Activated T-helper 1 cell treated with Interleukin-2 at 50 U/mL for 16 hours (primary cell): ENCODE measurements at places on chromosomes 5 and 9.

- no peak for DNase-seq
These were observed 9.6 kb upstream of the ATP6V0E1 start for GRCh38 chr5:172973931-172974330.

DNA sequence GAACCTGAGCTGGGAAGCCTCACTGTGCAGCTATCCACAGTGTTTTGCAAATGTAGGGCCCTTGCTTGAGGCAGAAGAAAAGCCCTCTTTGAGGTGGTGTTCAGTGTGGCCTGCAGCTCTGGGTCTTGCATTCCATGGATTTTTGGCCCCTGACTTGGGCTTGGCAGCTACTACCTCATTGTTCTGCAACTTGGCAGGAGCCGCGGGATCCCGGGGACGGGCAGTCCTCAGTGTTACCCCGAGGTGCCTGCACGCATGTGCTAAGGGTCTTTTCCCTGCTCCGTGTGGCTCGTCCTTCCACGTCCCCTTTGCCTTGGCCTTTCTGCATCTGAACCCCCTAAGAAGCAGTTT is 39.8 kb downstream of the NEK6 start:
- DNase-seq = no peak

DNA sequence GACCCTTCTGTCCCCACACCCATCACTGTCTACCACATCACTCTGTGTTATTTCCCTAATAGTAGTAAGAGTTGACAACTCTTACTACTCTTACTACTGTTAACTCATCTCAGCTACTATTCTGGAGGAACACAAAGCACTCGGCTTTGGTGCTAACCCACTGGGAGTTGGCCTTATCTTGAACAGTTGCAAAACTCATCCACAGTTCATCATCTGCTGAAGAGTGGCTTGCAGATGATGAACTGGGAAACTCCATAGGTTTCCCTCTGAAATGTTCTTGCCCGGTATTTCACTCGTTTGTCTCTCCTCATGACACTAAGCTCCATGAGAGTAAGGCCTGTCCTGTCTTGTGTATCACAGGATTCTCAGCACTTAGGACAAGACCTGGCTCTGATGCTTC is 221.4 kb downstream of the NR3C1 start:
- no peak for DNase-seq

GRCh38 chr9:123387686-123388085 is 31.7 kb downstream of the CRB2 start:
- no peak for DNase-seq

DNA sequence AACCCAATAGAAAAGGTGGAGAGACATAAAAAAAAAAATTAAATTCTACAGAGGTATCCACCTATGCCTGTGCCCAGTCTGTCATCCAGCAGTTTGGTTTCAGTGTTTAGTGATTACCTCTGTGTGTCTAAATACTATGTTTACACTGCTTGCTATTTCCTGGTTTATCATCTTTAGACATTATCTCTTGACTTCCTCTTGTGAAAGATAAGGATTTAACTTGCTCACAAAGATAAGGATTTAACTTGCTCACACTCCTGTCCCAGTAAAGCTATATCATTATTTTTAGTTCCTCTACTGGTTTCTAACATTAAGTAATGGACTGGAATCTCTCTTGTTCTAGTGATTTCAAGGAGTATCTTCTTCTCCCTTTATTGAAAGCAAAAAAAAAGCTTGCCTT is 53.9 kb upstream of the ZFR start:
- DNase-seq = no peak

- no peak for DNase-seq
These were observed 107.5 kb downstream of the RGS3 start for GRCh38 chr9:113570749-113571711.

DNA sequence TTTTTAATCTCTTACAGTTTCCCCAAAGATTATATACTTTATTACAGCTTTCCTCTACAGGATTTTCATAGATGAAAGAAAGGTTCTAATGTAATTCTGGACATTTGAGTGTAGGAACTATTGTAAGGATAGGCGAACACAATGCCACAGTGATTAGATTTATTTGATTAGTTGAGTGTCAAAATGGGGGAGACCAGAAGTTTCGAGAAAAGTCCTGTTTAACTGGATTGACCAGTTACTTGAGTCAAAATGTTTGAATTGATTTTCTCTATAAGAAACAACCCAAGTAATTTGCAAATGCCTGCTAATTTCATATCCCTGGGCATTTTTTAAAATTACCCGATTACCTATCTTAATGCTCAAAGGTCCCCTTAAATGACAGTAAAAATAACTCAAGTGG is 50.6 kb downstream of the SMARCA2 start:
- DNase-seq = no peak

GRCh38 chr9:95753762-95754465 is 121.6 kb upstream of the ERCC6L2 start:
- DNase-seq = no peak

DNA sequence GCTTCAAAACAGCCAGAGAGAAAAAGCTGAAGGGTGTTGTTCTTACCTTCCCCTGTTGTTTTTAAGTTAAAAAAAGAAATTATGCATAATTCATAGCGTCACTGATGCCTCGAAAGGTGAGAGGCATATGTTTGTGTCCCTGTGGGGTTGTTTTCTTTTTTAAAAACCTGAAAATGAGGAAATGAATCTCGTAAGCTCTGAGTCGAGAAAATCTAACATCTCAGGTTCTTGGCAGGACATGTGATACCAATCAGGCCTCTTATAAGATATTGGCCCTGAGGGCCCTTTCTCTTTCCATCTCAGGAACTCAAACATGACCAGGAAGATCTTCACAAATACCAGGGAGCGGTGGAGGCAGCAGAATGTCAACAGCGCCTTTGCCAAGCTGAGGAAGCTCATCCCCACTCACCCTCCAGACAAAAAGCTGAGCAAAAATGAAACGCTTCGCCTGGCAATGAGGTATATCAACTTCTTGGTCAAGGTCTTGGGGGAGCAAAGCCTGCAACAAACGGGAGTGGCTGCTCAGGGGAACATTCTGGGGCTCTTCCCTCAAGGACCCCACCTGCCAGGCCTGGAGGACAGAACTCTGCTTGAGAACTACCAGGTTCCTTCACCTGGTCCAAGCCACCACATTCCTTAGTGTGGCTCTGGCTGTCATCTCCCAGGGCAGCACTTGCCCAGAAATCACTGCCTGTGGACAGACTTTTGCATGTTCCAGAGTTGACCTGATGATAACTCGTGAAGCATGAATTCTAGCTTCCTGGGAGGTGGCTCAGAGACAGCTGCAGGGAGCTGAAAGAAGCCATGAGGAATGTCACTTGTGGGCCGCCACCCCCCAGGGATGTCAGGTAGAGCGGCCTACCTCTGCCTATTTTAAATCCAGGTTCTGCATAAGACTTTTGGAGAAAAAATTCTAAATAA is at the start of gene TAL2:
TAL2 (plus strand) TSS at position 274 of the 921 bp plus-strand sequence; CDS start at position 314, 40 bp downstream.
- no peak for DNase-seq

DNA sequence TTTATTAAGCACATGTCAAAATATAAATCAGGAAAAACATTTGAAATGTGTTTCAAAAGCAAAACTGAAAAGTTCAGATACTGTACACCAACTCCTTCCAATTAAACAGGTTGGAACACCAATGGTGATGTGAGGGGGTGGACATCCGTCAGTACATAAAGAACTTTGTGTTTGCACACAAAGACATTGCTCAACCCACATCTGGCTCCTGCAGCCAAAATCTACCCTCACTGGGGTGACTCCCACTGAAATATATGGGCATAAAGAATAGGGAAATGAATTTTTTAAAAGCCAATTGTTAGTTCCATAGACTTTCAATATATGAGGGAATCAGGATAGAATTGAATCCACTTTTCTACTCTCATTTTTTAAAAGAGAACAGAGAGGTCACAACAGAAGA is 63.9 kb downstream of the MEGF9 start:
- no peak for DNase-seq

- no peak for DNase-seq
These were observed 255.9 kb downstream of the TRPM3 start for GRCh38 chr9:70865471-70865870.

- no peak for DNase-seq
These were observed 10.6 kb downstream of the NR2F1 start for GRCh38 chr5:93593476-93594131.

DNA sequence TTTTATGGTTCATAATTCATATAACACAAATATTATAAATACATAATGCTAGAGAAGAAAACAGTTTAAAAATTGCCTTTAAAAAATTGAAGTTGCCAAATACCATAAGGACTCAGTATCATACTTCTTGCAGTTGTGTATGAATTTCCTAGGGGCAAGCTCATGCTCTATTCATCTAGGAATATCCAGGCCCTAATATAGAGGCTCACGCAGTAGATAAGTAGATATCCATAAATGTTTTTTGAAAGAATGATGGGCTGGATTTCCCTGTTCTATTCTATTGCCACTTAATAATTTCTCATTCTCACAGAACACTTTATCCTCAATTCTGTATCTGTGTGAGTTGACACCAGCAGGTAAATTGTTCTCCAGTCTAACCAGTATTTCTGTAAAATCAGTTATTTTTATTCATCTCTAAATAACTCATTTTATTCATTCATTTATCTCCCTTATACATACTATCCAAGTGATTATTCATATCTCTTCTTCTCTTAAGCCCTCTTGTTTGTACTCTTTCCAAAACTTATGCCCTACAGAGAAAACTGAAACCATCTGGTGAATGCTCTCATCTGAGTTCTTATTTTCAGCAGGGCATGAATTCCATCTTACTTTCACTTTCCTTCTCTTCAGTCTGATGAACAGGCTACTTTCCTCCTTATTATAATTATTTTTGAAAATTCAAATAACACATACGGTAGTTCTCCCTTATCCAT is 97.1 kb downstream of the SLC44A1 start:
- no peak for DNase-seq

DNA sequence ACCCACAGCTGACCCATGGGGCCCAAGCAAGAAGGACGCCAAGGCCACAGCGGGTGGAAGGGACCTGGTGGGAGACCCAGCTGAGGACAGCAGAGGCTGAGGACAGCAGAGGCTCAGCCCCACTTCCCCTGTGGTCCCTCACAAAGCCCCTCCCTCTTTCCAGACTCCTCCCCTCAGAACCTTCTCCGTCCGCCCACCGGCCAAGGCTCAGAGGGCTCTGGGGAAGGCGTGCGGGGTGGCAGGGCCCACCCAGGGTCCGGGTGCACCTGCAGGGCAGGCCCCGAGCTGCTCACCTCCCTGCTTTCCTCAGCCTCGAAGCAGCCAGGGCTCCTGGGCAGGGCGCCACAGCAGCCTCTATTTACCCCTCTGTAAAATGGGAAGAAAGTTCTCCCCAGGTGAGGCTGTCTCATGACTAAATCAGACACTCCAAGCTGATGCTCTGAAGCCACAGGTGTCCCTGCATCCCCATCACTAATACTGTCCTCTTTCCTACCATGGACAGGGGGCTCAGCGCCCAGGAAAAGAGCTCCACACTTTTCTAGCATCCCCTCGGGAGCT is 137.9 kb upstream of the PPP1R26 start:
- no peak for DNase-seq

GRCh38 chr9:130187523-130187846 is 15.3 kb downstream of the NCS1 start:
- no peak for DNase-seq

GRCh38 chr9:133973111-133973790 is 18.9 kb downstream of the VAV2 start:
- DNase-seq = no peak

DNA sequence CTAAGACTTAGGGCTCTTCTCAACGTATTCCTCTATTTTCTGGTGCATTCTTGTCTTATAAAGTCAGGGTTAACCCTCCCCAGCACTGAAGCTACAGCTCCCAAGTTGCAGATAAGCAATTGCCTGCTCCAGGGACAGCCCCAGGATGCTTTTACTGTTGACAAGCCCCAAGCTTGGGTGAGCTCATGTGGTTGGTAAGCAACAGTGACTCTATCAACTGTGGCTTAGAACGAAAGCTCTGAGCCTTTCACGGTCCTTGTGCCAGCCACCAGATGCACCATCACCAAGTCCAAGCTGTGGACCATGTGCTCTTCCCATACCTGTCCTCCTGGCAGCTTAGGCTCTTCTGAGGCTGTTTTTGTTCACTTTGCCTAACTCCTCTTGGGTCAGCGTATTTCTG is 13.5 kb downstream of the ADRB2 start:
- no peak for DNase-seq

GRCh38 chr5:150785950-150786349 is 7.4 kb downstream of the SMIM3 start:
- DNase-seq = no peak

GRCh38 chr9:133120501-133121197 is 391 bp downstream of the RALGDS start:
- no peak for DNase-seq

- DNase-seq = no peak
These were observed 16.2 kb downstream of the UHRF2 start for GRCh38 chr9:6428940-6429889.

GRCh38 chr5:80406980-80407734 is 707 bp upstream of the ZFYVE16 start:
- DNase-seq = no peak

- no peak for DNase-seq
These were observed 112.1 kb downstream of the NUDT12 start for GRCh38 chr5:103450333-103451061.

DNA sequence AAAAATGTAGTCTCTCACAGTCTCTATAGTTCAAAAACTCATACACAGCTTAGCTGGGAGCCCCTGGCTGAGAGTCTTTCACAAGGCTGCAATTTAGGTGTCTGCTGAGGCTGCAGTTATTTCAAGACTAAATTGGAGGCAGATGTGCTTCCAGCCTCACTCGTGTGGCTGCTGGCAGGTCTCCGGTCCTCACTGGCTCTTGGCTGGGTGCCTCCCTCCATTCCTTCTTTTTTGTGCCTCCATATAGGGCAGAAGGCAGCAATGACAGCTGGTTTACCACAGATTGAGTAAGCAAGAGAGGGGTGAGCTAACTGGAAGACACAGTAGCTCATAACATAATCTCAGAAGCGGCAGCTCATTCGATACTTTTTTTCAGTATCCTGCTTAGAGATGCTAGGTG is 2167.7 kb upstream of the WWC1 start:
- DNase-seq = no peak

GRCh38 chr5:132489871-132490483 is 596 bp downstream of the IRF1 start:
- peak; percentile 53 for DNase-seq

DNA sequence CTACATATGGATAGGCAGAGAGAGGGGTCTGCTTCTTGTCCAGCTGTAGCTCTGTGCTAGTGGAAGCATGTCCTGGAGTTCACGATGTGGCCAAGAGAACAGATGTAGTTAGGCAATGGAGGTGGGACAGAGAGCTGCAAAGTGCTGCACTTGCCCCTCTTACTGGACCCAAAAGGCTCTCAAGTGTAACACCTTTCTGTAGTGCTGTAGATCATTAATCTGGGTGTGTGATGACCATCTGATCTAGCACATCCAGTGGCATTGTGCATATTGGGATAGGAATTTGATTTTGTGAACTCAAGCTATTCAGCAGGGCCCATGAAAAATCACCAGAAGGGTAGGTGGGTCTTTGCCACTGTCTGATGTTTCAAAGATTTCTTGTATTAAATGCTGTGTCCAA is 151.4 kb downstream of the KDM4C start:
- no peak for DNase-seq

GRCh38 chr5:54357408-54358058 is 47.2 kb upstream of the ARL15 start:
- no peak for DNase-seq

DNA sequence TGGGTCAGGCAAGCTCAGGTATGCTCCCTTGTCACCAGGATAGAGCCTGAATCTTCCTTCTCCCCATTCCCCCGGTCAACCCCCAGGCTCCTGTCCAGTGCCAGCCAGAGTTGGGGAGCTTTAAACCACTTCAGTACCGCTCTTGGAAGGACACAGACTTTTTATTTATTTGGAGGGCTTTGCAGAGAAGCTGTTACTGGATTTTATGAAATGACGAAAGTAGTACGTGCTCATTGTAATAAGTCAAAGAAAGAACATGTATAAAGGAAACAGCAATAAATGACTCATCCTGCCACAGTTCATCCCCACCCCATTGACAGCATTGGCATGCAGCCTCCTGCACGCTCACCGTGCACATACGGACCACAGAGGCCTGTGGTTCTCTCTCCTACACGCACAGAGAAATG is 230.3 kb downstream of the AUH start:
- peak; percentile 17 for DNase-seq
